ENCODE measurements at places on chromosomes 3 and 15. TPM values are rescaled to one million over a fixed set of nuclear protein-coding genes. Genes with fewer than 3 reads are reported as not detected.

DNA sequence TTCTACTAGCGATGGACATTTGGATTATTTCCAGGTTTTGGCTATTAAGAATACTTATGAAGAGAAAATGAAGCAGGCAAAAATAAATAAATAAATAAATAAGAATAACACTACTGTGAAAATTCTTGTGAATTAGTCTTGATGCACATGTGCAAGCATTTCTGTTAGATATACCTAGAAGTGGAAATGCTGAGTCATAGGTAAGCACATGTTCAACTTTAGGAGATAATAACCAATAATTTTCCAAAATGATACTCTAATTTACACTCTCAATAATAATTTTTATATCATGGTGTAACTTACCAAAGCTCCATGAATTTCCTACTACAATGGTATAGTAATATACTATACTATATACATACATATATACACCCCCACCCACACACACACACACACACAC is 23.4 kb downstream of the EMC4 start:
- no peak for DNase-seq

Gene SLC28A1
- total RNA-seq: not detected

- DNase-seq: no peak
Measured at GRCh38 chr15:98853617-98854420, 153.8 kb downstream of the PGPEP1L start.

- no peak for DNase-seq
Measured at GRCh38 chr3:195748661-195749060, 27.9 kb downstream of the MUC20 start.

GRCh38 chr3:24017305-24017704 is 72.2 kb downstream of the NR1D2 start:
- DNase-seq: no peak

Gene KY
- not detected for total RNA-seq

Gene CACNA2D2
- total RNA-seq: 2.0 TPM

GRCh38 chr3:44289882-44290462 is 48.3 kb downstream of the TOPAZ1 start:
- DNase-seq: no peak

DNA sequence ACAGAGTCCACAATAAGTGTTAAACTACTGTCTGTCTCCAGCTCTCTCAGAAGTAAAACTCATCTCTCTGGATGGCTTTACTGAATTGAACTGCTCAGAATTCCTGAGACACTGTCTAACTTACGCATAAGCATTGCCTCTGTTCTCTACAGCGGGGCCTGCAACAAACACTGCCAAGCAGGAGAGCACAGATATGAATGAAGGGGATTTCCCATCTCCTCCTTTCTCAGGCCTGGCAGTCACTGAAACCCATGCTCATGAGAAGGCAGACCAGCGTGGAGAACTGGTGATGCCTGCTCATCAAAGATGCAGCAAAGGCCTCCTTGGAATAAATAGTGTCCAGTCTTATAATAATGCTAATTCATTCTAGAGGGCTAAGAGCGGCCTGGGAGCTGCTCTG is 10.3 kb downstream of the RASGRP1 start:
- DNase-seq: no peak

GRCh38 chr3:36833160-36833814 is 68.9 kb upstream of the DCLK3 start:
- DNase-seq: no peak

All from G401 (cell line).